Metanephros (tissue), 2 donors: ENCODE measurements at places on chromosomes 13 and 19. TPM values are rescaled to one million over a fixed set of nuclear protein-coding genes. Genes with fewer than 3 reads are reported as not detected.

Gene STOML3
- not detected for total RNA-seq

Gene CGB5
- not detected for total RNA-seq

Gene ZNF490
- total RNA-seq: 11.2 TPM

Gene ZNF442
- 8.1 TPM for total RNA-seq

Gene OR7A5
- total RNA-seq: not detected

Gene ZNF835
- 7.1 TPM for total RNA-seq

Gene SLC44A2
- 151 TPM for total RNA-seq

Gene ZNF554
- total RNA-seq: 9.1 TPM

Gene IL4I1
- 2.2 TPM for total RNA-seq

Gene ZNF331
- total RNA-seq: 30.7 TPM

Gene WBP4
- 6.7 TPM for total RNA-seq

Gene PDE4A
- total RNA-seq: 4.8 TPM

Gene KCNC3
- 7.8 TPM for total RNA-seq

Gene CRTC1
- 10.2 TPM for total RNA-seq

Gene LRRC8E
- 2.7 TPM for total RNA-seq

Gene PRR12
- total RNA-seq: 17.0 TPM

Gene KIR3DL1
- not detected for total RNA-seq

Gene ERICH6B
- total RNA-seq: not detected

Gene OLFM4
- 8.1 TPM for total RNA-seq

Gene S1PR4
- 4.8 TPM for total RNA-seq

Gene HIPK4
- 0.06 TPM for total RNA-seq

Gene ZNF486
- 28.2 TPM for total RNA-seq

Gene KLC3
- 4.0 TPM for total RNA-seq

Gene IGFL2
- total RNA-seq: not detected

Gene B3GNT3
- total RNA-seq: 7.4 TPM

Gene ODAD3
- 0.64 TPM for total RNA-seq

Gene GFY
- total RNA-seq: not detected

Gene ZNF221
- total RNA-seq: 11.6 TPM

Gene APOC4
- total RNA-seq: not detected

Gene CLEC17A
- 1.3 TPM for total RNA-seq

Gene CEACAM7
- total RNA-seq: not detected

Gene REEP6
- total RNA-seq: 4.0 TPM

Gene TNNI3
- 1.1 TPM for total RNA-seq

Gene ZGLP1
- total RNA-seq: 6.8 TPM

Gene C19orf38
- 6.4 TPM for total RNA-seq

Gene SLC6A16
- total RNA-seq: 3.2 TPM

Gene PCP2
- not detected for total RNA-seq

Gene CCDC169
- 4.2 TPM for total RNA-seq
